ENCODE measurements at places on chromosomes 1 and 21.
A peak's percentile ranks its signal among the peaks of the same experiment; 100 is the strongest.

DNA sequence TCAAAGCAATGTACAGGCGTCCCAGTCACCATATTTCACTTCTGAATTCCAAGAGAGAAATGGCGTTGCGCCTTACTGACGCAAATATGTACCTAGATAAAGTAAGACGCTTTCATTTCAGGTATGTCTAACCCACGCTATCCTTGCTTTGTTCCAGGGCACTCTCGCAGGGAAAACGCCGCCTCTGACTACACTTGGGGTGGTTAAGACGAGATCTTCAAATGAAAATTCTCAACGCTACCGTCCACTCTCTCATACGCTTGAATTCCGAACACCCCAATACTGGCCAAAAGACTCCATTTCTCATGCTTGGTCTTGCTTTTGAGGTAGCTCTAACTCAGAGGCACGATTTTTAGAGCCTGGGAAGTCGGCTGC lies 736 bp upstream of the ZMPSTE24 start:
- no peak for DNase-seq
- no peaks in the 10 kb centered on the region for H3K27me3 ChIP-seq
- H3K4me1 ChIP-seq: peaks cover 13% of the 10 kb centered on the region
- peak overlapping the region; percentile 98 for H3K4me3 ChIP-seq

- H3K36me3 ChIP-seq: peaks cover 18% of the 10 kb centered on the region
- no peaks in the 10 kb centered on the region for H3K27me3 ChIP-seq
- no peak overlapping the region for H3K27ac ChIP-seq
- H3K4me3 ChIP-seq: no peak overlapping the region
- H3K4me1 ChIP-seq: peaks cover 29% of the 10 kb centered on the region
Measured at GRCh38 chr1:19365721-19366120, 53.6 kb downstream of the SLC66A1 start.

GRCh38 chr1:41319106-41319755 lies 42.0 kb upstream of the FOXO6 start:
- DNase-seq: no peak
- H3K27me3 ChIP-seq: no peaks in the 10 kb centered on the region
- H3K4me3 ChIP-seq: no peak overlapping the region

GRCh38 chr1:228396770-228397662 lies 9.6 kb downstream of the TRIM11 start:
- no peak overlapping the region for H3K27ac ChIP-seq
- H3K27me3 ChIP-seq: no peaks in the 10 kb centered on the region
- H3K36me3 ChIP-seq: peaks cover 75% of the 10 kb centered on the region
- H3K4me1 ChIP-seq: peaks cover 5% of the 10 kb centered on the region

DNA sequence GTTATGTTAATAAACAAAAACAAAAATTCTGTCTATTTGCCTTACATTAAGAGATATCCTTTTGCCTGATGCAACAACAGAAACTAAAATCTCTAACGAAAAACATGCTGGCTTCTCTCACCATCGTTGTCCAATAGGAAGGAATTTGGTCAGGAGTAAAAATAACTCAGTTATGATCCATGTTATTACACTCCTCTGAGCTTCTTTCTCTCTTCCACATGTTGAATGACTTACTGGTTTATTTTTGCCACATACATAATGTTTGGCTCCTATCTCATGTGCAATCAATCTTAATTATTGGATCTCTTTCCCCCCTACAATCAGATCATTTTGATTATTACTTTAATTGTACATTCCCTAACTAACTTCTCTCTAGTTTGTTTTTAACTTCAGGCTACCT lies 688.4 kb downstream of the USP25 start:
- H3K36me3 ChIP-seq: no peaks in the 10 kb centered on the region
- no peak overlapping the region for H3K4me3 ChIP-seq
- H3K27me3 ChIP-seq: no peaks in the 10 kb centered on the region
- DNase-seq: no peak

DNA sequence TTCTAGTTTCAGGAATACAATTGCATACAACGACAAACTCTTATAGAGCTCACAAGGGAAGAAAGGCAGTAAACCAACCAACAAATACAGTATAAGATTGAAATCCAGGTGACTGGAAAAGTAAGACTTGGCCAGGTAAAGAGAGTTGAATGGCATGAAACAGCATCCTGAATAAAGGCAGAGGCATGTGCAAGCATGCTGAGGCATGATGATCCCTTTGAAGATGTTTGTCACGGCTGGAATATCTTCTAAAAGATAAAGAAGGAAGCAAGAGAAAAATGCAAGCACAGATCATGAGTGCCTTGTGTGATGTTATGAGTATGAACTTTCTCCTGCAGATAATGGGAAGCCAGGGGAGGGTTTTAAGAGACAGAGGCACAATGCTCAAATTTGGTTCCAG lies 83.3 kb upstream of the SPATA6 start:
- H3K27me3 ChIP-seq: no peaks in the 10 kb centered on the region
- DNase-seq: no peak
- no peak overlapping the region for H3K4me3 ChIP-seq
- no peaks in the 10 kb centered on the region for H3K4me1 ChIP-seq

DNA sequence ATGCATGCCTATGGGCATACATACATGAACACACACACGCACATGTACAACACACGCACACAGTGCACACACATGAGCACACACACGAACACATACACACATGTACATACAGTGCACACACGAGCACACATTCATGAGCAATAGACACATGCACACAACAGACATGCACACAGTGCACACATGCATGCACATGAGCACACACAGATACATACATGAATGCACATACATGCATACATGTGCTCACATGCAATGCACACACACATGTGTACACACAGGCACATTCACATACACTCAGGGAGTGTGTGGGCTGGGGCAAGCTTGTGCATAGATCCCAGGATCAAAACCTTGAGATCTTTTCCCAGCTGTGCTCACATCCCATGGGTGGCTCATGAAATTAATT lies 18.9 kb downstream of the CRYAA start:
- H3K36me3 ChIP-seq: no peaks in the 10 kb centered on the region
- H3K4me1 ChIP-seq: no peaks in the 10 kb centered on the region
- no peak for DNase-seq
- no peak overlapping the region for H3K27ac ChIP-seq
- H3K27me3 ChIP-seq: peaks cover 10% of the 10 kb centered on the region

GRCh38 chr1:154824179-154825000 lies 45.7 kb downstream of the KCNN3 start:
- peaks cover 13% of the 10 kb centered on the region for H3K4me1 ChIP-seq
- no peak overlapping the region for H3K27ac ChIP-seq
- DNase-seq: no peak
- H3K27me3 ChIP-seq: no peaks in the 10 kb centered on the region
- no peak overlapping the region for H3K4me3 ChIP-seq

DNA sequence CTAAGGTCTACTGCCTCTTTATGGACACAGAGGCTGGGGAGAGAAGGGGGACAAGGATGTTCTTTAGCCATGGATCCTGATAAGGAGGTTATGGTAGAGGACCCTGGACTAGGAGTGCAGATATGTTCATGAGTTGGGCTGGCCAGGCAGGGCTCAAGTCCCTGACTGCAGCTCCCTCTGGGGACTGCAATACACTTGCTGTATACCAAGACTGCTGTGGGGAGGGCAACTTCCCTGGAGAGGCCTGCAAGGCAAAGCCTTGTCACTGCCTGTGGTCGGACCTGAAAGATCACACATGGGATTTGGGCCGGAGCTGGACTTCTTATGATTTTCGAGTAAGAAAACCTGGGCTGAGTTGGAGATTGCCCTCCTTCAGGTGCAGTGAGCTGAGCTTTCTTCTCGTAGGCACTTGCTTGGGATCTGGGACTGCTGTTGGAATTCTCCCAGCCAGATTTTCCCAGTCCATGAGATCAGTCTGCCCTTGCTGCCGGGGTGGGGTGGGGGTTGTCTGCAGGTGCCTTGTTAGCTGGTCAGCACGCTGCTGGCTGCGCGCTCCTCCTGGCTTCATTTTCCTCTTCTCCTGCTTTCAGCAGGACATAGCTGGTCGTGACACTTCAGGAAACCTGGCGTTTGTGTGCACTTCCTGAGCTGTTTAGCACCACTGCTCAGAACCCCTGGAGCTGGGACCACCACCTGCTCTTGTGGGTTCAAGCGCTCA lies 49.0 kb upstream of the KCNJ6 start:
- H3K27ac ChIP-seq: no peak overlapping the region
- H3K4me1 ChIP-seq: no peaks in the 10 kb centered on the region
- no peak overlapping the region for H3K4me3 ChIP-seq
- no peak for DNase-seq

DNA sequence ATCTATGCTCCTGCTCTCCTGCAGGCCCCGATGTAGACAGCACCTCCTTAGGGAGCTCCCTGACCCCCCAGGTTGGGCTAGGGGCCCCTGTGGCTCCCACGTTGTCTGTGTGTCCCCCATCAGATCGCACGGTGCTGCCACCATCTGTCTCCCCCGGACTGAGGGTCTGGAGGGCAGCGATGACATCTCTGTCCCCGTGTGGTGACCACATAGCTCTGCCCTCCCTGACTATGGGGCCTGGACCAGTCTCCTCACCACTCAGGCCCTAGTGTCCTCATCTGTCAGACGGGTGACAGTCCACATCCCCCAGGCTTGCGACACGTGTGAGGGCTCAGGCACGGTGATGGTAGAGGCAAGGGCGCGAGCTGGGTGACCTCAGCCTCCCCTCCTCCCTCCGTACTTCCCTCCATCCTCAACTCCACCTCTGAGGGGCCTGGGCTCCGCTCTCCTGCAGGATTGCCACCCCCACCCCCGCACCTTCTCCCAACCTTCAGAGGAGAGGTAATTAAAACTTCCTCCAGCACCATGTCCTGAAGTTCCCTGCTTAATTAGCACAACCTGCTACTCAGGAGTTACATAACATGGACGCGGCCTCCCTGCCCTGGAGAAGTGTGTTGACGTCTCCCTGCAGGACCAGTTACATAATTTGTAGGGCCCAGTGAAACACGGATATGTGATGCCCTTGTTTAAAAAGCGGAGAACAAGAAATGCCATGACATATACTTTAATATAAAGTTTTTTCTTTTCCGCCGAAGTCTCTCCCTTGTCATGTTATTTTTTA lies 288.2 kb downstream of the PTPRU start:
- peaks cover 48% of the 10 kb centered on the region for H3K27me3 ChIP-seq
- H3K4me3 ChIP-seq: no peak overlapping the region
- no peaks in the 10 kb centered on the region for H3K4me1 ChIP-seq
- H3K36me3 ChIP-seq: no peaks in the 10 kb centered on the region

DNA sequence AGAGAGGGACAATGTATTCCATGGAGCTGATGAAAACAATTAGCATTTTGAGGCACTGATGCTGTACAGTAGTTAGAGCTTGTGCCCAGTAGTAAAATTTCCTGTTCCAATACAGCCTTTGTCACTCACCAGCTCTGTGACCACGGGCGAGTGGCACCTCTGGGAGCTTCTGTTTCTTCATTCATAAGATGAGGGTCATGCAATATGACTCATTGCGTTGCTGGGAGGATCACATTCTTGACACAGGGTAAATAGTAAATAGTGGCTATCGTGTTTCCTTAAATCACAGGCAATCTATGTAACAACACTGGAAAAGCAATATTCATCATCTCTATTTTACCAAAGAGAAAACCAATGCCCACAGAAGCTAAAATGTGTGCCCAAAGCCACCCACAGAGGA lies 4.5 kb upstream of the LRRC52 start:
- no peaks in the 10 kb centered on the region for H3K4me1 ChIP-seq
- H3K36me3 ChIP-seq: no peaks in the 10 kb centered on the region

- peaks cover 4% of the 10 kb centered on the region for H3K27me3 ChIP-seq
- no peak overlapping the region for H3K4me3 ChIP-seq
- no peaks in the 10 kb centered on the region for H3K36me3 ChIP-seq
- H3K4me1 ChIP-seq: no peaks in the 10 kb centered on the region
Measured at GRCh38 chr1:109874445-109874844, 36.2 kb upstream of the CSF1 start.

DNA sequence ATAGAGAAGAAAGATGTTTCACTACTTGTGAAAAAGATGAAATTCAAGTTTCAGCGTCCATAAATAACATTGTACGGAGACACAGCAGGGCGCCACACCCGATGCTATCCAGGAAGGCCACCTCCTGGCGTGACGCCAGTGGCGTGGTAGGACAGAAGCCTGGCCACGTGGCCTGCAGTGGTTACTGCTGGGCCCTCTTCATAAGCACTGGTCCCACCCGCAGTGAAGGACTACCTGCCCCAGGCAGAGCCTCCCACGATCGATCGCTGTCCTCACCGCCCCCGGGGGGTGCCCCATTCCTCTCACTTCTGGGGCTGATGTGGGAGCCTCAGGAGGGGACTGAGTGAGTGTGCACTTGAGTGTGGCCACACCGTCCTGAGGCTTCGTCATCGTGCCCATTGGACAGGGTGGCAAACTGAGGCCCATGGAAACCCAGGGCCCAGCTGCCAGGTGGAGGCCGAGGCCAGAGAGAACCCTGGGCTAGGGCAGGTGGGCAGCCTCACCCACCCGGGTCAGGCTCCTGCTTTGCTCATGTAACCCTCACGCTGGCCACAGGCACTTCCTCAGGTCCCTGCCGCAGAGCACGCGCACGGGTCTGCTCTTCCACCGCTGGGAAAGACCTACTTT lies 11.7 kb upstream of the HES5 start:
- peaks cover 56% of the 10 kb centered on the region for H3K4me1 ChIP-seq
- peaks cover 44% of the 10 kb centered on the region for H3K27me3 ChIP-seq
- no peaks in the 10 kb centered on the region for H3K36me3 ChIP-seq
- H3K27ac ChIP-seq: no peak overlapping the region

DNA sequence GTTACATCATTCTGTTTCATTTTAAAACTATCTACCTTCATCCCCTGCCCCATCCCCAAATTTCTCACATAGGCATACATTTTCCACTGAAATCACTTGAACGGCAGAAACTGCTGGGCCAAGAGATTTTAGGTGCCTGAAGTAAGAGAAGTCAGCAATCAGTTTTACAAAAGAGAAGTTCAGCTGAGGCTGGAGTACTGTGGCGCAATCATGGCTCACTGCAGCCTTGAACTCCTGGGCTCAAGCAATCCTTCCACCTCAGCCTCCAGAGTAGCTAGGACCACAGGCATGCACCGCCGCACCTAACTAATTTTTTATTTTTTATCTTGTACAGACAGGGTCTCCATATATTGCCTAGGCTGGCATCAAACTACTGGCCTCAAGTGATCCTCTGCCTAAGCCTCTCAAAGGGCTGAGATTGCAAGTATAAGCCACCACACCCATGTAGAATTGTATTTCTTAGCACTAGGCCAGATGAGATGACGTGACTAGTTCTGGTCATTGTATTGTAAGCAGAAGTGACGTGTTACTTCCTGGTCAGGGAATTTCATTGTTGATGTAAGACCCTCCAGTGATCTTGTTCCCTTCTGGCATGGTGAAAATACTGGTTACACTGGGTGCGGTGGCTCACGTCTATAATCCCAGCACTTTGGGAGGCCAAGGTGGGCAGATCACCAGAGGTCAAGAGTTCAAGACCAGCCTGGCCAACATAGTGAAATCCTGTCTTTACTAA lies 7.1 kb downstream of the BECN2 start:
- H3K27me3 ChIP-seq: no peaks in the 10 kb centered on the region
- H3K4me3 ChIP-seq: no peak overlapping the region
- H3K4me1 ChIP-seq: no peaks in the 10 kb centered on the region
- DNase-seq: no peak
